ENCODE measurements at places on chromosomes 2 and 18. TPM values are rescaled to one million over a fixed set of nuclear protein-coding genes. Genes with fewer than 3 reads are reported as not detected.

DNA sequence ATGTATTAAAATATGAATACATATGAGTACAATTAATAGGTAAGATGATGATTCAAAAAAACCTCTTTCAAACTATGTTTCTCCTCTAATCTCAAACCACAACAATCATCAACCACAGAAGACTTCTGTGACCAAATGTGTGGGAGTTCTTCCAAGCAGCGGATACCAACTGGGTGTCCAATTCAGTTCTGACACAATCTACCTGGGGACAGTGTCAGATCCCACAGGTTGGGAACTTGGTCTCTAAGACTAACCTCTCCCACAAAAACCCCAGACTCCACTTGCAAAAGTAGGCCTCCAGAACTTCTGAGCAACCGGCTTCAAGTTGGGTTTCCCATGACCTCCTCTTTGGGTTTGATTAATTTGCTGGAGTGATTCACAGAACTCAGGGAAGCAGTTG lies 26.9 kb downstream of the FASTKD1 start:
- peaks cover 4% of the 10 kb centered on the region for H3K36me3 ChIP-seq
- no peaks in the 10 kb centered on the region for H3K27me3 ChIP-seq
- no peak for DNase-seq
- no peaks in the 10 kb centered on the region for H3K4me1 ChIP-seq
- H3K4me3 ChIP-seq, result no peak overlapping the region
- H3K27ac ChIP-seq, result no peak overlapping the region

DNA sequence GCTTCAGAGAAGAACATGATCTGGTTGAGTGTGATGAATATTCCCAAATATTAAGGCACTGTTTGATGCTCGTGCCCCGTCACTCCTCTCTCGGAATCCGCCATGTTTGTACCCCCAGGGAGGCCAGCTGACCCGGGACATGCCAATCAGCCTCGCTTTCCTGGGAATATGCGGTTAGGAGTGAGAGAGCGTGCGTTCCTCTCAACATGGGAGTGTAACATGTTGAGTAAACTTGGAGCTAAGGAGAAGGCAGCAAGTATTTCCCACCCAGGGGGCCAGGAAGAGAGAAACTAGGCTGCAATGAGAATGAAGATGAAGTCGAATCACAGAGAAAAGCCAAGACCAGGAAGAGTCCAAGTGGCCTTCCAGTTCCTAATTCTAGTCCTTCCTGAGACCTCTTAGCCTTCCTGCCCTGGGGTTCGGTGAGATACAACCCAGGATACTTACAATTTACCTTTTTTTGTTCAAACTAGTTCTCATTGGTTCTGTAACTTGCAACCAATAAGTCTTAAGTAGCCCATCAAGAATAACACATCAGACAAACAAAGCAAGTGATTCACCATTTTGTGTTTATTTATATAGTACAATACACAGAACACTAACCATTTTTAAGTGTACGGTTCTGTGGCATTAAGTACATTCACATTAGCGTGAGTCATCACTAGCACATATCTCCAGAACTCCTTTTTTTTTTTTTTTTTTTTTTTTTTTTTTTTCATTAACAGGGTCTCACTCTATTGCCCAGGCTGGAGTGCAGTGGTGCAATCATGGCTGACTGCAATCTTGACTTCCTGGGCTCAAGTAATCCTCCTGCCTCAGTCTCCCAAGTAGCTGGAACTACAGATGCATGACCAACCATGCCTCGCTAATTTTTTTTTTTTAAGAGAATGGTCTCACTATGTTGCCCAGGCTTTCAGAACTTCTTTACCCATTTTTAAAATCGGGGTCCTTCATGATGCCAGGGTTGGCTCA lies 36.4 kb upstream of the SLC1A4 start:
- no peak overlapping the region for H3K27ac ChIP-seq
- no peaks in the 10 kb centered on the region for H3K27me3 ChIP-seq
- DNase-seq, result no peak

- no peaks in the 10 kb centered on the region for H3K36me3 ChIP-seq
- H3K4me3 ChIP-seq, result no peak overlapping the region
Observed at GRCh38 chr2:9964334-9964980, 13.0 kb downstream of the GRHL1 start.

- H3K27me3 ChIP-seq, result peaks cover 2% of the 10 kb centered on the region
- no peaks in the 10 kb centered on the region for H3K4me1 ChIP-seq
- DNase-seq, result no peak
- H3K4me3 ChIP-seq, result no peak overlapping the region
- H3K36me3 ChIP-seq, result peaks cover 20% of the 10 kb centered on the region
- H3K27ac ChIP-seq, result no peak overlapping the region
Observed at GRCh38 chr2:40016151-40016885, 237.3 kb upstream of the THUMPD2 start.

GRCh38 chr2:28225473-28226080 lies 167.1 kb upstream of the FOSL2 start:
- no peaks in the 10 kb centered on the region for H3K27me3 ChIP-seq
- H3K4me3 ChIP-seq, result no peak overlapping the region
- H3K36me3 ChIP-seq, result peaks cover 2% of the 10 kb centered on the region
- peaks cover 2% of the 10 kb centered on the region for H3K4me1 ChIP-seq

The GPR39 gene
- polyA plus RNA-seq, result not detected

The GPR35 gene
- polyA plus RNA-seq, result 1.7 TPM

The CFAP65 gene
- not detected for polyA plus RNA-seq
